Hypothalamus (tissue), 51 donors: ENCODE measurements at places on chromosomes 2 and 18.
A peak's percentile ranks its signal among the peaks of the same experiment; 100 is the strongest.

- DNase-seq: peak; percentile 35
Observed at GRCh38 chr18:77529492-77530176, 280.0 kb downstream of the GALR1 start.

DNA sequence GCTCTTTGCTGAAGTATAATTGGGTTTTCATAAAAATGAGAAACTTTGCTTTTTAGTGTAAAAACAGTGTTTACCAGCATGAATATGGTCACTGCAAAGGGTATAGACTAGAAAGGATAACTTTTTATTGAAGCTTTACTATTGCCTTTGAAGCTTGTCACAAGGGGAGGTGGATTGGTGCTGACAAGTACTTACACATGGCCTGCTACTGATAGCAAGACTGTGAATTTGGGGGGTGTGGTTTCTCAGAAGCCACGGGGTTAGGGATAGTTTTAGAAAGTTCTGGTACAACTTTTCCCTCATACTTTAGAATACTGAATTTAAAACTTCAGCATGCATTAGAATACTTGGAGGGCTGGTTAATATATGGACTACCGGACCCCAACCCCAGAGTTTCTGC lies 294.1 kb downstream of the SOCS6 start:
- no peak for DNase-seq

- DNase-seq: no peak
Observed at GRCh38 chr18:54147439-54147838, 77.0 kb downstream of the MBD2 start.

- no peak for DNase-seq
Observed at GRCh38 chr2:29269765-29270109, 154.5 kb downstream of the CLIP4 start.

GRCh38 chr18:72128649-72129048 lies 415.5 kb downstream of the CBLN2 start:
- no peak for DNase-seq

GRCh38 chr2:115533081-115533480 lies 1090.6 kb downstream of the DPP10 start:
- DNase-seq: no peak

DNA sequence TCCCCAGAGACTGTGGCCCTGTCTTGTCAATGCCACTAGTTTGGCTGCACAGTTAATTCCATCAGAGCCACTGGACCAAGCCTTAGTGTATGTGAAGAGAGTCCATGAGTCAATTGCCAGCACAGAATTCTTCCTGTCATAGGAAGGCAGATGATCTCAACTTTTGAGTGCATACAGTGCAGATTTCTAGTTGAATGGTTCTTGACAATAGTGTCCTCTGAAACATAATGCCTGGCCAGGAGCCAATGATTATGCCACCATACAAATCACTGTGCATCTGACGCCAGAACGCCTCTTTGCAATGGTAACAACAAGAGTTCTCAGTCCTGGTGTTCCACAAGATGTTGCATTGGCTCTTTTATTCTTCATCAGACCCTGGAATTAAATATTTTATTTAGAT lies 7.1 kb downstream of the NEUROD1 start:
- no peak for DNase-seq

DNA sequence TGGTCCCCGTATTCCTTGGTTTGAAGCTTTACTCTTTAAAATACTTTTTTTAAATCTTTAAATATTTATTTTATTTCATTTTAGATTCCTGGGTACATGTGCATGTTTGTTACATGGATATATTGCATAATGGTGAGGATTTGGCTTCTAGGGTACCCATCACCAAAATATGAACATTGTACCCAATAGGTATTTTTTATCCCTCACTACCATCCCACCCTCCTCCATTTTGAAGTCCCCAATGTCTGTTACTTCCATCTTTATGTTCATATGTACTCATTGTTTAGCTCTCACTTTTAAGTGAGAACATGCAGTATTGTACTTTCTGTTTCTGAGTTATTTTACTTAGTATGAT lies 59.5 kb upstream of the IL1RL1 start:
- no peak for DNase-seq

- no peak for DNase-seq
Observed at GRCh38 chr18:76356666-76357065, 138.4 kb downstream of the ZNF516 start.

GRCh38 chr2:8573234-8573941 lies 108.5 kb upstream of the ID2 start:
- no peak for DNase-seq

GRCh38 chr2:230447455-230448451 lies 31.8 kb downstream of the SP100 start:
- no peak for DNase-seq

- DNase-seq: no peak
Observed at GRCh38 chr18:25233528-25234321, 118.2 kb downstream of the ZNF521 start.

- no peak for DNase-seq
Observed at GRCh38 chr18:75201282-75202270, 7.4 kb downstream of the PTGR3 start.

GRCh38 chr2:234788841-234789240 lies 163.0 kb upstream of the SH3BP4 start:
- no peak for DNase-seq

- DNase-seq: no peak
Observed at GRCh38 chr2:217045700-217046475, 186.0 kb upstream of the TNP1 start.

DNA sequence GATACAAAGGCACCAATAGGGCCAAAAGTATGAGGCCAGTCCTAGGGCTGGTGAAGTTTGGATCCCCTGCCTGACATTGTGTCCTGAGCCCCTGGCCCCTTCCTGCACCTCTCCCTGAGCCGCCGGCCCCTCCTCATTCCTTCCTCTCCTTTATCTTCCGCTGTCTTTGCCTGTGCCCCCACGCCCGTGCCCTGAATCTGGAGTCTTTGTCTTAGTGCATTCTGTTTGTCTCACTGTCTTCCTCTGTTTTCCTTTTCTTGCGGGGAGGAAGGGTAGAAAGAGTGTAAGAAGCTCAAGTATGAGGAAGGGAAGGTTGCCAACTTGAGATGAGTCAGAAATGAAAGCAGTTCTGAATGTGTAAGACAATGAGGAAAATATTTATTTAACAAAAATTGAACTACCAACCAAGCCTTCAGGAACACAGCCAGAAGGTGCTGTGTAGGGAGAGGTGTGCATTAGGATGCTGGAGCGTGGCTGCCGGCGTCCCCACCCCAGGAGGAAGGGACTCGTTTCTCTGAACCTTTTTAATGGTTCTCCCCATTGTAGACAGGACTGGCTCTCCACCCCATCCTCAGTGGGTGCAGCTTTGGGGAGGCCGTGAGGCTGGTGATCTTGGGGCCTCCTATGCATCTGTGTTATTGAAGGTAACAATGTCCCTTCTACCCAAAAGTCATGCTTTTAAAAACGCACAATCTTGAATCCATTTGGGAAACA lies 133.1 kb downstream of the NEDD4L start:
- DNase-seq: no peak

DNA sequence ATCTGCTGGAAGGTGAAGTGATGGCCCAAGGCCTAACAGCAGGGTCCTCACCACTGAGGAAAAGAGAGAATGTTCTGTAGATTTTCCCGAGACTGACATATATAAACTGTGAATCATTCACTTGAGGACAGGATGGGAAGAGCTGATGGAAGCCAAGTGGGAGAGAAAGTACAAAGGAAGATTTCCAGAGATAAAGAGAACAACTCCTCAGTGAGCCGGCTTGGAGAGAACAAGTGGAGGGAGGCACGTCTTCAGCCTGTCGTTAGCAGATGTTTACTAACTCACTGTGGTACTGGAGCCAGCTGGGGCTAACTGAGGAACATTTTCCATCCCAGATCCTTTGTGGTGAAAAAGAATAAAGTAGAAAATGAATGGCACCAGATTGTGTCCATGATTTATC lies 552.9 kb upstream of the TNP1 start:
- no peak for DNase-seq

- DNase-seq: no peak
Observed at GRCh38 chr2:10222-10875, 36.0 kb downstream of the FAM110C start.

DNA sequence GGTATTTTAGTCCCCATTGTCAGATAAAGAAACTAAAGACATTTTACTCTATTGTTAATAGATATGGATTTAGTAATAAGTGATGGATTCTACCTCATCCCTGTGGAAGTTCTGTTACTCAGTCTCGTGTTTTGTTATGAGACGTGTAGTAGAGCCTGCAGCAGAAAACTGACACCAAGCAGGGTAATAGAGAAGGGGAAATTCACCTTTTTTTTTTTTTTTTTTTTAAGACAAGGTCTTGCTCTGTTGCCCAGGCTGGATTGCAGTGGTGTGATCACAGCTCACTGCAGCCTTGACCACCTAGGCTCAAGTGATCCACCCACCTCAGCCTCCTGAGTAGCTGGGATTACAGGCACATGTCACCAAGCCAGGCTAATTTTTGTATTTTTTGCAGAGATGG lies 164.5 kb downstream of the CERS6 start:
- DNase-seq: no peak

DNA sequence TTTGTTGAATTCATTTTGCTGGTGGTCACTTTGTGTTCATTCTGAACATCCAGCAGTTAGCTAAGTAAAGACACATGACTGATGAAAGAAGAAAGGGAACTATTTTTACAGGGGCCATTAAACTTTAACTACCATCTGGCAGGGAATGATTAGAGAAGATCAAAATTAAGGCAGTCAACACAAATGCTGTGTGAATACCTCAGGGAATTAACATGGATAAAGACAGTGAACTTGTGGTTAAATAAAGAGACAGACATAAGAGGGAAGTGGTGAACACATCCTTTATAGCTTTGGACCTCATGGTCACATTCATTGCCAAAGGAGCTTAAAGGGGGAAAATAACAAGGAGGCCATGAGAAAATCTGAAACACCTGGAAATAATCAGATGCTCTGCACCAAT lies 52.6 kb upstream of the ATP5MC3 start:
- no peak for DNase-seq

GRCh38 chr2:50385349-50385748 lies 646.6 kb downstream of the NRXN1 start:
- DNase-seq: no peak

DNA sequence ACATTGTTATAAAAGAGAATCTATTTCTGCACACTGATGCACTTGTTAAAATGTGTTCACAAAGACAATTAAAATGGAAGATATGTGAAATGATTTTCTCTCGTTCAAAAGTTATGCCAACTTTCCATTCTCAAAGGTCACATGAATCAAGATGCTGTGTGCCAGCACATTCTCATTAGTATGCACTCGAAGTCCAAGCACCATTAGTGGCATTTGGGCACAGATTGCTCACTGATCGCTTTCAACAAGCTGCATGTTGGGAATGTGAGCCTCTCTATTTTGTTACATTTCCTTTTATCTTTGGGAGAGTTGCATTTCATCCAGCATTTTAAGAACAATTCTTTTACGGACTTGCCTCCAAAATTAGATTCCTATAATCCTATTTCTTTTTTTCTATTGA lies 398.9 kb downstream of the FBXO15 start:
- DNase-seq: no peak

DNA sequence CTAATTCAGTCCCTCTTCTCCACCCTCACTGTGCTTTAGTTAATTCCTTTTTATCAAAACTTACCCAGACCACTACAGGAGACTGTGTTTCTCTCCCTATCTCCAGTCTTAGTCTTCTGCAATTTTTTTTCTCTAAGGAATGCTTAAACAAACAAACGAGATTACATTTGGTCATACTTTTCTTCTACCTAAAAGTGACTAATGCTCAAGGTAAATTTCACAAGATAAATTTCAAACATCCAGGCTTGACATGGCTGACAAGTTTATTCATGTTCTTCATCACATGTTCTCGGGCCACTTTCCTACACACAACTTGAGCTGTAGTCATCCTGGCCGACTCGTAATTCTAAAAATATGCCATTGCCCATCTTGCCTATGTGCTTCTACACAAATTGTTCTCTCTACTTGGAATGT lies 23.2 kb upstream of the ACSL3 start:
- no peak for DNase-seq

DNA sequence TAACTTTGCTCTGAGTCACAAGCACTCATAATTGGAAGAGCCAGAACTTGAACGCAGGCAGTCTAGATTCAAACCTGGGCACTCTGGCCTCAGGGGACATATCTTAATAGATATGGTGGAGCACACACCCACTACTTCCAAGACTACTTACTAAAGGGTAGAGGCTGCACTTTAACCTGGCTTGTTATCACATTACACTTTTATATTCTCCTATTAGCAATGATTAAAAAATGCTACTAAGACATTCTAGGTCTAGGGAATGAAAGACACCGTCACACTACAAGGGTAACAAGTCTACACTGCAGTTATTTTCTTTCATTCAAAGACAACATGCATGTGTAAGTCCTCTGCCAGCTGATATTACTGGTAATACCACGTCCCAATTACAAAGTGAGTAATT lies 258.8 kb downstream of the ZNF521 start:
- no peak for DNase-seq

GRCh38 chr2:19176172-19176852 lies 182.1 kb downstream of the OSR1 start:
- no peak for DNase-seq

DNA sequence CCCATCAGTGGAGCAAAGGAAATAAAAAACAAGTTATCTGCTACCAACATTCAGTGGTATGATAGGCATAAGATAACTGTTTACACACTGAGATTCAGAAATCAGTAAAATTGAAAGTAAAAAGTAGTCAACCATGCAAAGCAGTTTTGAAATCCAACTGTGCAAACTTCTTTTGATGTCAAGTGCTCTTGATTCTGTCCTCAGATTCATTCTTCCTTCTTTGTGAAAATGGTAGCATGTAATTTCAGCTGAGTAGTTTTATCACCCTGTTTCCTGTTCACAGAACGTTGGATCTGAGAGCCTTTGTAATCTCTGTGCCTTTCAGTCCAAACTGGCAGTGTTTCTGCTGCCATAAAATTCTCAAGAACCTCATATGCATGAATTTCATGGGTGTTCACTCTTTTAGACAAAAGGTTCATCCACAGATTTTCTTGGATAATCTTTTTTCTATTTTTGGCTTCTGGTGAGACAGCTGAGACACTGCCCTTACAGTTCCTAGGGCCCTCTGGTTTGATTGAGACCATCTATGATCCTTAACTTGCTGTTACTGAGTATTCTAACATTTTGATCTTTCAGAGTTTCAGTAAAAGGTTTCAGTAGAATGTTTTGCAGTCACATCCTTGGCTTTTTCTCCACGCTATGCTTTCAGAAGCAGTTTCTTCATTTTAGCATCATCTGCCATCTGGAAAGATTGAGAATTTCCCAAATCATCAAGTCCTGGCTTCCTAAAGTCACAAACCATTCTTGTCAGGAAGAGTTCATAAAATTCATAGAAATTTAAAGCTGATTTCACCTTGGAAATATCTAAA lies 272.3 kb upstream of the EPHA4 start:
- no peak for DNase-seq

GRCh38 chr18:24270937-24271380 lies 126.7 kb downstream of the OSBPL1A start:
- DNase-seq: no peak

- DNase-seq: no peak
Observed at GRCh38 chr2:193556766-193557470, 1362.2 kb upstream of the TMEFF2 start.

DNA sequence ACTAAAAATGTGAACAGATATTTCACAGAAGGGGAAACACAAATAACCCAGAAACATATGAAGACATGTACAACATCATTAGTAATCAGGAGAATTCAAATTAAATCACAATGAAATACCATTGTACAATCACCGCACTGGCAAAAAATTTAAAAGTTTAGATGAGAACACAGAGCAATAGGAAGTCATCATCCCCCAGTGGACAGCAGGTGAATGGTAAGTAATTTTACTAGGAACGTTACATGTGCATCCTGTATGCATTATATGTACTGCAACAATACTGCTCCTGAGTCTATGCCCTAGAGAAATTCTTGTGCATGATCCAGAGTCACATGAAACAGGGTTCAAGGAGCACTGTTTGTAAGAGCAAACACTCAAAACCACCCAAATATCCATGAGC lies 713.8 kb downstream of the NRXN1 start:
- DNase-seq: no peak
